ENCODE measurements at places on chromosomes 1 and 21. TPM values are rescaled to one million over a fixed set of nuclear protein-coding genes. Genes with fewer than 3 reads are reported as not detected.

MYOG gene
- polyA plus RNA-seq = not detected

TCHHL1 gene
- polyA plus RNA-seq = not detected

PPFIA4 gene
- polyA plus RNA-seq = not detected

ERICH3 gene
- not detected for polyA plus RNA-seq

CFAP74 gene
- not detected for polyA plus RNA-seq

Measured in immature natural killer cell (primary cell).